ENCODE measurements at places on chromosomes 12 and 14. TPM values are rescaled to one million over a fixed set of nuclear protein-coding genes. Genes with fewer than 3 reads are reported as not detected.

DNA sequence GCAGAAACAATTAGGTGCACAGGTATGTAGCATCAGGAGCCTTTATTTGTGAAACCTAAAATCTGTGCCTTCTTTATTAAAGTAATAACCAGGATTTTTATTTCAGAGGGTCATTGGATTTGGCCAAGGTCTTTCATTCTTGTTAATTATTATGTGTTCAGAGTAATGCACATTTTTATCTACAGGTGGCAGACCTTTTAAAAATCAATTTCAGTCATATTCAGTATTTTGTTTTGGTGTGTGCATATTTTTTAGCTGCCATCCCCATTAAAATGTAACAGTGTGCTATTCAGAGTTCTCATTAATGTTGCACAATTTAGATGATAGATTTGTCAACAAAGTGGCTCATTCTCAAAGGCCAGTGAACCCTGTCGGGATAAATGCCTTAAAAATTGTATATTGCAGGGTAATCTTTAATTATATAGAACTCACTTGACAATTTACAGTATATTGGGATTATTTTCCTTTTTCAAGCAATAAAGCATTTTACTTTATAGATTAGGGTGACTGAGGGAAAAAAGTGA is 319.3 kb upstream of the SOX5 start:
- no peak for DNase-seq

GRCh38 chr12:32897281-32897610 is 669 bp upstream of the PKP2 start:
- no peak for DNase-seq

The RNASE3 gene
- not detected for total RNA-seq

GRCh38 chr14:24459331-24459730 is 16.8 kb upstream of the SDR39U1 start:
- DNase-seq: no peak

The CLEC4E gene
- not detected for total RNA-seq

The FAM186B gene
- total RNA-seq: 0.18 TPM

GRCh38 chr12:64825143-64826021 is 935 bp downstream of the TBC1D30 start:
- peak; percentile 34 for DNase-seq

The ASCL1 gene
- total RNA-seq: 14.0 TPM

- DNase-seq: no peak
Measured at GRCh38 chr14:101736071-101736470, 25.4 kb upstream of the PPP2R5C start.

GRCh38 chr12:103745962-103746361 is 95.1 kb downstream of the NT5DC3 start:
- DNase-seq: no peak

Data from cerebellum (tissue), 4 donors.